ENCODE measurements at places on chromosomes 2 and 18. TPM values are rescaled to one million over a fixed set of nuclear protein-coding genes. Genes with fewer than 3 reads are reported as not detected.
A peak's percentile ranks its signal among the peaks of the same experiment; 100 is the strongest.

Gene ORC4
- total RNA-seq = 28.5 TPM

Gene CHRND
- not detected for total RNA-seq

Gene MAP3K19
- not detected for total RNA-seq

DNA sequence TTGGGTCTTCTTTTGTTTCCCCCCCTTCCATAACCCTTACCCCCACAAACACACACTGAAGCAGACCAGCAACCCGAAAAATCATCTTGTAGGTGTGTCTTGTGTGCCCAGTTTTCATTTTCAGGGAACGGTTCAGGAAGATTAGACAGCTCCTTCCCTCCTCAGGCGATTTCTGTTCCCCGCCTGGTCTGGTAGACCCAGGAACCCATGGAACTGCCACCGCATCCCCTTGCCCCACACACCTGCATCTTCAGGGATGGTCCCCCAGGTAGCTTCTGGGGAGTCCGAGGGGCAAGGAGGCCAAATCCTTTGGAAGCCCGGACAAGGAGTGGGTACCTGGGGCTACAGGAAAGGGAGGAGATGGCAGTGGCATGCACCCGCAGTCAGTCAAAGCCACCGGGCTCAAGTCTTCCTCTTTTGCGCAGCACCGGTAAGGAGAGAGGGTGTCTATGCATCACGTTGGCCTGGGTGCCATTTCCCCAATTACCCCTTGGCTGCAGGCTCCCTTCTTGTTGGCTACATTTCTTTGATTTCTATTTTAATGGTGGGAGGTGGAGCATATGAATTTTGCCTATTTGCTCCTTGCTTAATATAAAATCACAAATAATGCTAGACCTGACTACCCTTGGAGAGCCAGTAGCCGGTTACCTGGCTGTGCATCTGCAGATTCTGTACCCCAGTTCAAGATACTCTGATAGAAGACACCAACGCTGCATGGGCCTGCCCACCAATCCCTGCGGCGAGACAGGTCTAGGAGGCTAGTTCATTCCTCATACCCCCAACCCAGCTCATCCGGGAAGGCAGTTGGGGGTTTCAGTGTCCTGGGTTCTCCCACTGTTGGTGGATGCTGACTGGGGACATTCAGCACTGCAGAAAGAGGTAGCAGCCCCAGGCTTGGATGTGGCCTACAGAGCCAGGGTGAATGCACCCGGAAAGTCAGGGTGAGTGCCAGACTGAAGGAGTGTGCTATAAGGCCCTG, 30.0 kb upstream of the ATP6V1B1 start:
- peaks cover 78% of the 10 kb centered on the region for H3K27me3 ChIP-seq
- peaks cover 15% of the 10 kb centered on the region for H3K4me1 ChIP-seq
- no peak overlapping the region for H3K4me3 ChIP-seq
- no peak overlapping the region for H3K27ac ChIP-seq
- peak; percentile 6 for DNase-seq

GRCh38 chr2:74602586-74603281, 45.4 kb downstream of the M1AP start:
- no peak overlapping the region for H3K4me3 ChIP-seq
- H3K27ac ChIP-seq = peak overlapping the region; percentile 13
- H3K27me3 ChIP-seq = peaks cover 22% of the 10 kb centered on the region
- peaks cover 24% of the 10 kb centered on the region for H3K4me1 ChIP-seq
- DNase-seq = no peak

DNA sequence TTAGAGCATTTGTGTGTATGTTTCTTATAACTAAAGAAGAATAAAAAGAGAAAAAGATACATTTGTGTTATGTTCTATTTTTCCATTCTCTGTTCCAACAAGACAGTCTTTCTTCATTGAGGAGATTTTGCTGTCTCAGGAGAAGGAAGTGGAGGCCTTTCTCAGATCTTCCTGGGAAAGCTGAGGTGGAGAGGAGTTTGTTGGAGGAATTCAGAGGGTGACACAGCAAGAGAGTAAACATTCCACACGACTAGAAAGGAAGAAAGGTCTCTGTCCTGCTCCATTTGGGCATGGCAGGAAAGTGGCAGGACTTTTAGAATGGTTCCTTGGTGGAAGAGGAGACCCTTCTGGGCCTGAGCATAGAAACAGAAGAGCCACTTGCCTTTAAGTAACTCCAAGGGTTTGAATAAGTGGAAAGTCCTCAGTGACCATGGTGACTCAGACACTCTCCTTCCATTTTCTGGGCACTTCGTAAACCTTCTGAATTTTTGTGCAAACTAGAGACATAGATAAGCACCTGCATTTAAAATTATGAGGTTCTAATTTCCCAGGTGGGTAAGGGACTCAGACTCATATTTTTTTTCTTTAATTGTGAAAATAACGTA, 52.3 kb upstream of the COL5A2 start:
- no peak overlapping the region for H3K27ac ChIP-seq
- DNase-seq = no peak
- H3K27me3 ChIP-seq = no peaks in the 10 kb centered on the region
- H3K4me3 ChIP-seq = no peak overlapping the region
- H3K4me1 ChIP-seq = no peaks in the 10 kb centered on the region
